ENCODE measurements at places on chromosomes 2 and 18.

DNA sequence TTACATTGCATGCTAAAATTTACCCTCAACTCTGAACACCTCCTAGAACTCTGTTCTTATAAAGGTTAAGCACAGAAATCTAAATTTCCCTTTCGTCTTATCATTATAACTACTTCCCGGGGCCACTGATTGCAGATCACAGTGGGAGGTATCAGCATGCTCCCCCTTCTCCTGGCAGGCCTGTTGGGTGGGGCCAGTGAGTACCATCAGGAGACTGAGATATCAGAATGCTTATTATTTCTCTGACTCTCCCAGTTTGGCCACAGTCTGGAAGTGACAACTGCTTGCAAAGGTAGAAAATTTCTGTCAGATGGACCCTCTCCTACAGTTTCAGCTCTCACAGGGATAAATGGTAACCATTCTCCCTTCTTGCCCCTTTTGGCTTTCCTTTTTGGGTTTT is 62.6 kb downstream of the DSEL start:
- no peak for DNase-seq

DNA sequence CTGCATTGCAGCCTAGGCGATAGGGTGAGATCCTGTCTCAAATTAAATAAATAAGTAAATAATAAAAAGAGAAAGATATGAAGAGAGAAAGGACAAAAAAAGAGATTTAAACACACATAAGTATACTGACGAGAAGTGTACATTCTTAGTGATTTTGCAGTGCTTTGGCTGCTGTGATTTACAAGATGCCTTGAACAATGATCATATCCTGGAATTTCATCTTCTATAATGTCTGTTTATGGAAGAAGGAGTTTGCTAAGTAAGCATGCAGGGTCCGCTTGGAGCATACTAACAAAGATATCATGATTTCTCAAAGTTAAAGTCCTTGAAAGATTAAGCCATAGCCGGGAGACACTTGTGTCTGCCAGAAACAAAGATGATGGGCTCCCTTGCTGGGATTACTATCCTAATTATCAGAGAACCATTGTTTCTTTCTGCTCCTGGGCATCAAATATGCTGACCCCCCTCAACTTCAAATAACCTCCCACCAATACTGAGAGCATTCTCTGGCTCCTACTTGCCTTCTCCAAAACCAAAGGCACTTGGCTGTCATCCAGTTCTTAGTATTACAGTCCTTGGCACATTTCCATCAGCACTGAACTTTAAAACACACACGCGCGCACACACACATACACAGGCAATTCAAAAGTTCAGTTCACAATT is 47.5 kb upstream of the STAM2 start:
- DNase-seq: no peak

DNA sequence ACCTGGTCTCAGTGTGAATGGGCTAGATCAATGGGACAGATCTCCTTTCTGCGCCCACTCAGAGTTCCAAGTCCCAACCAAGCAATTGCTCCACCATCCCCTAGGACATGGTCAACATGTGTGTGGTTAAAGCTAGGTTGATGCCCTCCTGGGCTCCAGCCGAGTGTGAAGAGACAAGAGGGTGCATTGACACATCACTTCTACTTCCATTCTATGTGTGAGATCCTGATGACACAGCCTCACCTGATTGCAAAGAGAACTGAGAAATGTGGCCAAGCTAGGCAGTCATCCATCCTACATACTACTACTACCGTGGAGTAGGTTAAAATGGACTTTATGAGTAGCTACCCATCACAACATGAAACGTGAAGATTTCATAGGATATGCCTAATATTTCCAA is 106.8 kb downstream of the NCKAP5 start:
- no peak for DNase-seq

DNA sequence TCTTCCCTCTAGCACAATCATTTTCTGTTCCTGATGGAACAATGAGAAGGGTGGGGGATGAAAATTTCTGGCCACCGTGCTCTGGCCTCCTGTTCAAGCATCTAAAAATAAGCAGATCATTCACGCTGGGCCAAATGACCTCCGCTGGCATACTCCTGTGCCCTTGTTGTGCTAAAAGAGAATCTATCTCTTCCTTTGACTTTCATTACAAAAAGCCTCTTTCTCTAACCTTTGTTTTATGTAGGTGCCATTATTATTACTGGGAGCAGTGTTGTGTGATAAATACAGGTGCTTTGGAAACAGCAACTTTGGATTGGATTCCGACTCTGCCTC is 44.6 kb upstream of the B3GNT2 start:
- no peak for DNase-seq

- no peak for DNase-seq
Measured at GRCh38 chr2:182952741-182953450, 85.4 kb downstream of the NCKAP1 start.

DNA sequence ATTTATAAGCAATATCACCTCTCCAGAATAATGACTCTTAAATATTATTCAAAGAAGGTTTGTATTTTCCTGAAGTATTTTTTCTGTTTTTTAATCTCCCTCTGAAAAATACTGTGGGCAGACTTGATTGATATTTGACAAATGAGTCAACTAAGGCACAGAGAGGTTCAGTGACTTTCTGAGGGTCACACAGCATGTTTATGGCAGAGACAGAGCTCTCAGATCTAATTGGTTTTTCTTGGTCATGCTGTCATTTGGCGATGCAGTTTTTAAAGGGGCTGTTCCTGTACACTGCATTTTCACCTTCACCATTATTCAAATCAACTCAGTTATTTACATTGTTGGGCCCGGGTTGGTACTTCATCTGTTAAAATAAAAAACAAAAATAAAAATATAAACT is 264.3 kb downstream of the LRRTM1 start:
- DNase-seq: no peak

DNA sequence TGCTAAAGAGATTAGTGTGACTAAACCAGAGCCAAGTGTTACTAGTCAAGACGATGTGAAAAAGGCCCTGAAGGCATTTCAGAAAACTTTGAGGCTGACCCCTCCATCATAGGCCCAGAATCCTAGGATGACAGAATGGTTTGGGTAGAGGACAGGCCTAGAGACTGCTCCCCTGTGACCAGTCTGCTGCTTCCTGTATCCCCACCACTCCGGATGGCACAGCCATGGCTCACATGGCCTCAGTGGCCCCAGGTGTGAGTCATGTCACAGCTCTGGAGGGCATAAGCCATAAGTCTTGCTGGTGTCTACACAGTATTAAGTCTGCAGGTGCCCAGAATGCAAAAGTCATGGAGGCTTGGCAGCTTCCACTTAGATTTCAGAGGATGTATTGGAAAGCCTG is 12.4 kb upstream of the STAT1 start:
- no peak for DNase-seq

- DNase-seq: no peak
Measured at GRCh38 chr2:46550686-46551404, 71.5 kb downstream of the TMEM247 start.

DNA sequence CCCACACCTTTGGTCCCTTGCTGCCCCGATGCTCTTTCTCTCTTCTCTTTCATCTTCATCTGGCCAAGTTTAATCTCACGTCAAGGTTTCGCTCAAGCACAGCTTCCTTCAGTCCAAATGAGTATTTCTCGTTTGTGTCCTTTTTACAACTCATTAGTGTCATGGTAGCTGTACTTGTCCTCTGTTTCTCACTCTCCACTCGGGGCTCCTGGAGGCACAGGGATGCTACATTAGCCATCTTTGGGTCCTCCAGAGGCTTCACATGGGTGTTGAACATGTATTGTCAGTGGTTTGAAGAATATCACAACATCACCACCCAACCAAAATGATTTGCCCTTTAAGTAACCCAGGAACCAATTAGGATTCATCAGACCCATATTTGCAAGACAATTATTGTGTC is 30.4 kb downstream of the MYCN start:
- DNase-seq: no peak

DNA sequence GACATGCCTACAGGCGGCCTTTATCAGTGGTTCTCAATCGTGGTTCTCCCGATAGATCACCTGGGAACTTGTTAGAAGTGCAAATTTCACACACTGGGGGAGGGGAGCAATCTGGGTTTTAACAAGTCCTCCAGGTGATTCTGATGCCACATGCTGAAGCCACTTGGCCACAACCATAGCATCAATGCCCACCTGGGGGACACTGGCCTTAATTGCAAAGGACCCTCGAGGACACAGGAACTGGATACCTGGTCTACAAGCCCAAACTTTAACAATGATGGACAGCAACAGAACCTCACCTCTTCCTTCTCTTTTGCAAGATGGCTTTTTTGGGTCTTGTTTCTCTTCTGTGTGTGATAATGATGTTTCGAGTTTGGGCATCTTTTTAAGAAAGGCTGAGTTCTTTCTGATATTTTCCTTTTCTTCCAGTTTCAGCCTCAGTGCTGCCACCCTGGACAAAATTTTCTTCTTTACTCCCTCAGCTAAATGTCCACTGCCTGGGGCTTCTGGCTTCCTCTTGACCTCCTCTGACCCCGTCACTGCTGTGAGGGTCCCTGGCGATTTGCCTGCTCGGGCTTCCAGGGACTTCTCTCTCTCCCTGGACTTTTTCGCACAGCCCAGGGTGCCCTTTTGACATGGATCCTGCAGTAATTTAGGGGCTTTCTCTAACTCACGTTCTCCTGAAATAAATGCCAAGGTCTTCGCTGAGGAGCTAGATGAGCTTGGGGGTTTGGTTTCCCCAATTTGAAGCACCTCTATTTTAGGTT is 94.2 kb downstream of the ALPK2 start:
- no peak for DNase-seq

DNA sequence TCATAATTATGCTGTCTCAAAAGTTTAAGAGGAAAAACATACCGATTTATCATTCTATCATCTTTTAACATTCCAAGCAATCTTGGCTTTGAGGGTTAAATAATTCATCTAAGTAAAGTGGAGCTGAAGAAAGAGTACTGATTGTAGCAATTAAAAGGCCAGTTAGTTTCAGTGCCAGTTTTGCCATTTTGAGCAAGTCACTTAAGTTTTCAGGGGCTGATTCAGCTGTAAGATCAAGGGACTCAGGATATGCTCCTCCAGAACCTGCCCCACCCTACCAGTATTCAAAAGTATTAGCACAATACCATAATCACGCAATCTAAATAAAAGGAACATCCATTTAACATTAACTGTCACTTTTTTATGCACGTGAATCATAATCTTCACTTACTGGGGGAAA is 1.9 kb downstream of the SS18 start:
- DNase-seq: no peak

- DNase-seq: no peak
Measured at GRCh38 chr18:23183411-23184150, 48.3 kb downstream of the CABLES1 start.
